HEK293T (cell line): ENCODE measurements at places on chromosomes 5 and 9.

DNA sequence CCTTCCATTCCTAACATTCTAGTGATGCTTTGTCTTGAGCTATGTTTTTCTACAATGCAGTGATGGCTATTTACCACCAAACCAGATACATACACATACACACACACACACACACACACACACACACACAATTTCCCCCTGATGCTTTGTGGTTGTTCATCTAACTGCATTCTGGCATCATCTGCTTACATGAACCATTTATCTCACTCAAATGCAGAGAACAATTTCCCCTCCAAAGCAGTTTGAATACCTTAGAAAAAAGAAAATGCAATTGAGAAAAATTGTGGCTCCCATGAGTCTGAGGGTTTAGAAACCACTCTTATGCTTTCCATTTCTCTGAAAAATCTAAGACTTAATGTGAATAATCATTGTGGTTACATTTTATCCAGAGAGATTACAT lies 1024.8 kb downstream of the TLE4 start:
- no peak for DNase-seq

- no peak for DNase-seq
Observed at GRCh38 chr5:169897481-169897880, 82.8 kb downstream of the INSYN2B start.

DNA sequence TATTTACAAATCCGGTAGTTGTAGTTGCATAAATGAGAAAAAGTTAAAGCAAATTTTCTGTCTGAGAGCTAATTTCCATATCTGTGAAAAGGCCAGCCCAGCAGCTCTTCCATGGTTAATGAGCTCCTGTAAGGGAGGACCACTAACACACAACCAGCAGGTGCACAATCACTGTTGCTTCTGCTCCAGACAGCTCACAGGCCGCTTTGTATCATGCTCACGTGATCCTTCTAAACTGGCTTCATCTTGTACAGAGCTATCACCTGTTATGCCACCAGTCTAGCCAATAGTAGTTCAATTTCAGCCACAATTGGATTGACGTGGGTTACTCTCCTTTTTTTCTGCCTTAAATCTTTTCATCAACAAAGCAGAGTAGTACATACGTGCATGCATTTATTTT lies 38.3 kb upstream of the FBXL17 start:
- DNase-seq: no peak

GRCh38 chr9:36284226-36284625 lies 26.0 kb upstream of the GNE start:
- DNase-seq: no peak

DNA sequence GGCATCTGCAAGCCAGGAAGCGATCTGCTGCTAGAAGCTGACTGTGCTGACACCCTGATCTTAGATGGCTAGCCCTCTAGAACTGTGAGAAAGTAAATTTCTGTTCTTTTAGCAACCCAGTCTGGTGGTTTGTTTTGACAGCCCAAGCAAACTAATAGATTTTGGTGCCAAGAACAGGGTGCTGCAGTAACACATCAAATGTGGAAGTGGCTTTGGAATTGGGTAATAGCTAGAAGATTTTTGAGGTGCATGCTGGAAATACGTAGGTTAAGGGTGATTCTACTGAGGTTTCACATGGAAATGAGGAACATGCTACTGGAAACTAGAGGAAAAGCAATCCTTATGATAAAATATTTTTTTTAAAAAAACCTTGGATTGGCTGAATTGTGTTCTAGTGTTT lies 153.5 kb upstream of the SH3GL2 start:
- DNase-seq: no peak
